ENCODE measurements at places on chromosomes 12 and 14.
A peak's percentile ranks its signal among the peaks of the same experiment; 100 is the strongest.

- DNase-seq = no peak
These were observed 16.1 kb downstream of the PAWR start for GRCh38 chr12:79674629-79675028.

DNA sequence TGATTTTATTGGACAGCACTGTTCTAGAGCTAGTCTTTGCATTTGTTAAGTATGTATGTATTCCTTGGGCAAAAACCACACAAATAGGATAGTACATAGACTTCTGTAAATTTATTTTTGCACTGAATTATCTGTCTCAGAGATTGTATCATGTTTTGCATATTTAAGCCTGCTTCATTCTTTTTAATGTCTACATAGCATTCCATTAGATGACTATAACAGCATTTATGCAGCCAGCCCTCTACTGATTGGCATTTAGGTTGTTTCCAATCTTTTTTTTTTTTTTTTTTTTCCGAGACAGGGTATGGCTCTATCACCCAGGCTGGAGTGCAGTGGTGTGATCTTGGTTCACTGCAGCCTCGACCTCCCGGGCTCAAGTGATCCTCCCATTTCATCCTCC, 34.5 kb downstream of the SYNDIG1L start:
- no peak for DNase-seq

DNA sequence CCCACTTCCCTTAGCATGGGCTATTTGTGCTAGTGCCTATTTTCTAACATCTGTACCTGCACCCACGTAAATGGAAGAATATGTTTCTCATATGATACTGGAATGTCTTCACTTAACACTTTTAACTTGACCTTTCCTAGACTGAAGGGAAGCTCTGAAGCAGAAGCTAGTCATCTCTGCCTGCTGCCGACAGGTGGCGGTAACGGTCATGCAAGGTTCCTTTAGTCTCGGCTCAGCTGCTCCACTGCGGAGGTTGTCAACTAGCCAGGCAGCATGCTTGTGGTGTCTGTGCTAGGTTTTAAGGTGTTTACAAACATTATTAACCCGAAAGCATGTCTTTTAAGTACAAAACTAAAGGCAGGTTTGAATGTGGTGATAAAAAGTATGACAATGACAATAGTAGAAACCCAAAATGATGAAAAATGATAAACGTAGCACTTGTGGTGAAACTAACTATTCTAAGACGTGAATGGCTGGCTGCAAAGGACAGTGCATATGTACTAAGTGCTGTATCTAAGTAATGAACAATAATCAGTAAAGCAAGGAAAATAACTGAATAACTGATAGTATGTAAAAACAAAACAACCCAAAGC, 117.2 kb downstream of the GRIN2B start:
- peak; percentile 77 for DNase-seq

GRCh38 chr14:29273513-29273912, 506.9 kb downstream of the FOXG1 start:
- no peak for DNase-seq

DNA sequence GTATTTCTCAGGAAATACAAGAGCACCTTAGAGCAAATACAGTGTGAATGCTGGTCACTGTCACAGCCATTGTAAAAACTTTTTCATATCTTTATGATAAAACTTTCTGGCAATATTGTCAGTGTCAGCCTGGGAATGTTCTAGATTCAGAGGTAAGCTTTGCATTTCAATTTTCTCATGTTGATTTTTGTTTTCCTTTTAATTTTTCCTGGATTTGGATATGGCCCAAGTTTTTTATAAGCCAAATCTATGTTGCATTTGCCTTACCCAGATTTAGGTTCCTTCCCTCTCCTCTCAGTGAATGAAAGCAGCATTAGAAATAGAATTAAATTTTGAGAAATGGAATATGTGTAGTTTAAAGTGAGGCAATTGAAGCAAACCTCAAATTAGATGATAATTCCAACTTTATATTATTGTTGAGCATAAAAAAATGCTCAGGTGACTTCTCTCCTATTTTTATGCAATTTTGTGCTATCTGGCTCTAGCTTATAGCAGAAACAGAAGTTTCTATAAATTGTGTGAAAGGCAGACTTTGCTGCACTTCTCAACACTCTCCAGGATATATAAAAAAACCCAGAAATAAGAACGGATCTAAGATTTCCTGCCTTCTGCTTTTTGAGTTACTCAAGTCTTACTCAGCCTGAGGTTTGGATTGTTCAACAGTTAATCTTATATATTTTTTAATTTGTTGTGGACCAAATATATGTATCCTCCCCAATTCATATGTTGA, 368.2 kb upstream of the PRICKLE1 start:
- no peak for DNase-seq

DNA sequence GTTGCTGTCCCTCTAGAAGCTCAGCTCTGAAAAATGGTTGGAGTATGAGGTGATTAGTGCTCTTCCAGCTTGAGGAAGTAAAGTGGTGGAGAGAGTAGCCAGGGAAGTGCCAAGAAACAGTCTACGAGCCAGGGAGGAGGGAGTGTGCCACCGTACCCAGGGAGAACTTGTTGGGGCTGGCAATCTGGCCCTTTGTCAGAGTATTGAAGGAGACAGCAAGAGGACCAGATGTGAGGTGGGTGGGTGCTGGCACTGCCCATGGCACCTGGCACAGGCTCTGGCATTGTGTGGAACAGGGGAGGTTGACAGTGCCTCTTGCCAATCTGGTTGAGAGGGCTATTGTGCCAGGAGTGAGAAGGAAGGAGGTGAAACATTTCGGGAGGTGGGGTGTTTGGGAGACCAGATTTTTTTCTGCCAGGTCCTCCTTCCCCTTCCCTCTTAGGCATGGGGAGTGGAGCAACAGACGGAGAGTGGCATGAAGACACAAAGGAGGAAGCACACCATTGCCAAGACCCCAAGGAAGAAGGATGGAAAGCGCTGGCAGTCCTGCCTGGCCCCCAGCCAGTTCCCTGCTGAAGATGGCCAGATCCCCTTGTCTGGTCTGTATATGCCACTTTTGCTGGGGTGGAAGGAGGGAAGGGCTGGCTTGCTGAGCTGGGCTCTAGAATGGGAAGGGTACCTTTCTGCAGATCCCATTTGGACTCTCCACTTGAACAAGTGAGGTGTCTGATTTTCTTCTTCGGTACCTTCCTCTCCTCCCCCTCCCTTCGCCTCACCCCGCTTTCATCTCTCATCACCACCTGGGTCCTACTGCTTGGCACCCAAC, 37.5 kb downstream of the ZFHX2 start:
- no peak for DNase-seq

DNA sequence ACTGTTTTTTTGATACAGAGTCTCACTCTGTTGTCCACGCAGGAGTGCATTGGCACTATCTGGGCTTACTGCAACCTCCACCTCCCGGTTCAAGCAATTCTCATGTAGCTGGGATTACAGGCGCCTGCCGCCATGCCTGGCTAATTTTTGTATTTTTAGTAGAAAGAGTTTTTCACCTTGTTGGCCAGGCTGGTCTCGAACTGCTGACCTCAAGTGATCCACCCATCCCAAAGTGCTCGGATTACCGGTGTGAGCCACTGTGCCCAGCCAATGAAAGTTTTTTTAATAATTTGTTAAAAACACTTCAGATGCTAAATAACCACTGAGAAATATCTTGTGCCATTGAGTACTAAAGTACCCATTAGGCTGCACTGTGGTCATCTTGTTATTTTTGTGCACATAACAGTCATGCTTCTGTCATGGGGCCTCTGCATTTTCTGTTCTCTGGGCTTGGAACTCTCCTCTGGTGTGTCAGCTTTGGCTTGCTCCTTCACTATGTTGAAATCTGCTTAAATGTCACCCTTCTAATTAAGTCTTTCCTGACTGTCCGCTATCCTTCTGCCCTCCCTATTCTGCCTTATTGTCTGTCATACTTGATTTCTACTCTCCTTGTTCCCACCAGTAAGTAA, 105.1 kb downstream of the KTN1 start:
- no peak for DNase-seq

GRCh38 chr14:69153152-69153872, 393 bp upstream of the DCAF5 start:
- peak; percentile 97 for DNase-seq

DNA sequence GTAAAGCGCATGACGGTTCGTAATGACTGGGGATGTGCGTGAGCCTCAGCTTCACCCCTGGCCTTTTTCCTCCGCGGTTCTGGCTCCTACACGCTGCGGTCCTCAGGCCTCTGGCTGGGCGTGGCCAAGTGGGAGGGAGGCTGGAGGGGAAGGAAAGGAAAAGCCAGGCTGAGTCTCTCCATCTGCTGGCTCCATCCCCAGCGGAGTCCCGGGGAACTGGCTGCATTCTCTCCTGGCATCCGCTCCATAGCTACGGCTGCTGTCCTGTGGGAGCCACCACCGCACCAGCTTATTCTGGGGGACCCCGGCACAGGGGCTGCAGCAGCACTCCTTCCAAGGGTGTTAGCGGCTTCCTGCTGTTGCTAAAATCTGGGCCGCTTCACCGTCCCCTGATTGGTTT, 68.2 kb upstream of the SLC24A4 start:
- DNase-seq = peak; percentile 72

GRCh38 chr12:12874029-12874428, 17.3 kb upstream of the GPRC5A start:
- no peak for DNase-seq

DNA sequence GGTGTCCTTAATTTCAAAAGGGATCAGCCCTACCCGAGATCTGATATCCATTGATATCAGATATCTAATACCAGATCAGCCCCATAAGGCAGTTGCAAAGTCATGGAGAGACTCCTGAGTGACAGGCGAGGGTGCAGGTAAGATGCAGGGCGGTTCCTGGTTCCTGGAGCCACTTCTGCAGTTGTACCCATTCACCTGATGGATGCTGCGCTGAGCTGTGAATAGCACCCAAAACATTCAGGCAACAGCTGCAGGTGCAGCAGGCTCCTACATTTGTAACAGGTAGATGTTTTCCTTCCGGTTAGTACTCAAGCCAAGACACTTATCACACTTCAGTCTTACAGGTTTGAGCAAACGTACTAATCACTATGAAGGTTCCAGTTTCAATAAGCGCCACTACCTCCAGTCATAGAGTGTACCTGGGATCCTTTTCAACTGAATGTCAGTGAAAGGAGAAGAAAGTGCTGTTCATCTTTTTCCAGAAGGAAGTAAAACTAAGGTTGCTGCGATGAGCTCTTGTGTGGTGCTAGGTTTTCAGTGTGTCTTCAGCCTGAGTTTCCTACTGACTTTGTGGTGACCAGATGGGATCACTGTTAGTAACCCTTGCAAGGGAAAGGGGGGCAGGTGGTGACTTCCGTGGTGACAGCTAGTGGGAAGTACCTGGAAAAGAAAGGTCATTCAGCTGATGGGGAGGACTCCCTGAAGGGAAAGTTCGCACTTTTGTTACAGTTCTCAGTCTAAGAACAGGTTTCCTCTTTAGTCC, 1.9 kb downstream of the ATP6V0A2 start:
- DNase-seq = no peak

GRCh38 chr12:108060067-108060466, 69.0 kb upstream of the WSCD2 start:
- no peak for DNase-seq

GRCh38 chr12:2363836-2364609, 311.2 kb downstream of the CACNA1C start:
- no peak for DNase-seq

- no peak for DNase-seq
These were observed 392.5 kb downstream of the ADAMTS20 start for GRCh38 chr12:43159506-43159905.

DNA sequence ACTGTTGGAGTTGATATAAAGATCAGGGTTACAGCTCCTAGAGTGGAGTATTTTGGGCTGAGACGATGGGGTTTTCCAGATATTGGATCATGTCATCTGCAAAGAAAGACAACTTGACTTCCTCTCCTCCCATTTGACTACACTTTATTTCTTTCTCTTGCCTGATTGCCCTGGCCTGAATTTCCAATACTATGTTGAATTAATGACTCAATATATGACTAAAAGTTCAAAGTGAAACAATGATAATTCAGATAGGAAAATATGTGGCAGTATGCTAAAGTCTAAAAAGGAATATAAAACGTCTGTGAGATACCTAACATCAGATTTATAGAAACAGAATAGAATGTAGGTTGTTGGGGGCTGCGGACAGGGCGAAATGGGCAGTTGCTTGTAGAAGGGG, 72.2 kb downstream of the BHLHE41 start:
- DNase-seq = no peak

GRCh38 chr12:55829967-55830600, 697 bp upstream of the DNAJC14 start:
- DNase-seq = peak; percentile 31

GRCh38 chr14:31881531-31882310, 195.4 kb upstream of the ARHGAP5 start:
- DNase-seq = no peak

DNA sequence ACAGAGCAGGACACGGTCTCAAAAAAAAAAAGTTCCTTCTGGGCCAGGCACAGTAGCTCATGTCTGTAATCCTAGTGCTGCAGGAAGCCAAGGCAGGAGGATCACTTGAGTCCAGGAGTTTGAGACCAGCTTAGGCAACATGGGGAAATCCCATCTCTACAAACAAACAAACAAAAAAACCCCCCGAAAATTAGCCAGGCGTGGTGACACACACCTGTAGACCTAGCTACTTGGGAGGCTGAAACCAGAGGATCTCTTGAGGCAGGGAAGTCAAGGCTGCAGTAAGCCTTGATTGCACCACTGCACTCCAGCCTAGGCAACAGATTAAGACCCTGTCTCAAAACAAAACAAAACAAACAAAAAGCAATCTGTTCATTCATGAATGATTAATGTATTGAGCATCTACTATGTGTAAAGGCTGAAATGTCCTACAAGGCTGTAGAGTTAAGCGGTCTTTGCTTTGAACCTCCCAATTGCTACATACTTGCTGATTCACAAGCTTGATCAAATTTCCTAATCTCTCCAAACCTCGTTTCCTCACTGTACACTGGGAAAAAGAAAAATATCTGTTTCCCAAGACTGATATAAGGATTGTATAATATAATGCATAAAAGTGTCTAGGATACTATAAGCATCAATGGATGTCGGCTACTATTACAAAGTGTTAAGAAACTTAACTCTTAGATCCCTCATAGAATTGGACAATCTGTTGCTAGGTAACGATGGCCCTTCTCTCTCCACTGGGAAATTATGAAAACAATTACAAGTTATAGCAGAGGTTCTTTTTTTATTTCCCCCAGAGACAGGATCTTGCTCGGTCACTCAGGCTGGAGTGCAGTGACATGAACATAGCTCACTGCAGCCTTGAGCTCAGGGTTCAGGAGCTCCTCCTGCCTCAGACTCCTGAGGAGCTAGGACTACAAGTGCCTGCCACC, 7.9 kb upstream of the RILPL2 start:
- DNase-seq = no peak

DNA sequence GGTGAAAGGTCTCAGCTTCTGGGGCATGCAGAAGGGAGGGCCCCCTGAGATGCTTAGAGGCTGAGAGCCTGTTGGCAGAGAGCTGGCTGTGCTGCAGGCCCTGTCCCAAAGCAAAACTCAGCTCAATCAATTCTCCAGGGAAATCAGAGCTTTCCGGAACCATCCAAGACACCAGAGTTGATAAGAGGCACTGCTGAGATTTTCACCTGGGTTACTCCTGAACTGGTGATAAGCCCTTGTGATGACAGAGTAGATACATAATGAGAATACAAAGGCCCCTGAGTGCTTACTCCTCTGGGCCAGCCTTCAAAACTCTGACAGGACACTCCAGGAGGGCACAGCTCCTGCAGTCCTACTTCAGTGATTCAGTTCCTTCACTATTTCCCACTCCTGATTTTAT, 63.9 kb downstream of the ARL6IP4 start:
- no peak for DNase-seq

GRCh38 chr12:81610955-81611889, 147.9 kb downstream of the PPFIA2 start:
- peak; percentile 22 for DNase-seq
